Aorta (tissue), 5 donors: ENCODE measurements at places on chromosomes 7 and 10. TPM values are rescaled to one million over a fixed set of nuclear protein-coding genes. Genes with fewer than 3 reads are reported as not detected.

DNA sequence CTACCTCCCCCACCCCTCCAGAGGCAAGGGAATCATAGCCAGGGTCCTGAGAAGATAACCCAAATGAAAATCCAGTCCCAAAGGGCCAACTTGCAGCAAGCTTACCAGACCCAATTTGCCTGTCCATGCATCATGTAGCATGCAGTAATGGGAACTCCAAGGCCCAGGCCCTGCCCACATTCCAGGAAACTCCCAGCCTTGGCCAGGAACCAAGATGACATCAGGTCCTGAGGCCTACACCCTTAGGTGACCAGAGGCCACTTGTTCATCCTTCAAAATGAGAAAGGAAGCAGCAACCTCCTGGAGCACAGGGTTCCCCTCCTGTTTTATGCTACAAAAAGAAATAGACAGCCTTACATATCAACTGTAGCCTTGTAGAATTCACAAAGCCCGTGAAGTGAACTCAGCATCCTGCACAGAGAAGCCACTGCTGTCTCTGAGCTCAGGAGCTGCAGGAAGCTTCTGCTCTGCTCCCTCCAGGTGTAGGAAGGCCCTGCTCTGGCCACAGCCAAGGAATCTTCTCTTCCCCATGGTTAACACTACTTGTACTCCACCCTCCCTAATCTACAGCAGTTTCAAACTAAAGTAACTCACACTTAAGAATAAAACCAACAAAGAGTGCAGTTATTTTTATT is 30.3 kb upstream of the GRB10 start:
- no peaks in the 10 kb centered on the region for H3K27me3 ChIP-seq
- H3K4me3 ChIP-seq = no peak overlapping the region
- no peaks in the 10 kb centered on the region for H3K4me1 ChIP-seq
- H3K36me3 ChIP-seq = no peaks in the 10 kb centered on the region

DNA sequence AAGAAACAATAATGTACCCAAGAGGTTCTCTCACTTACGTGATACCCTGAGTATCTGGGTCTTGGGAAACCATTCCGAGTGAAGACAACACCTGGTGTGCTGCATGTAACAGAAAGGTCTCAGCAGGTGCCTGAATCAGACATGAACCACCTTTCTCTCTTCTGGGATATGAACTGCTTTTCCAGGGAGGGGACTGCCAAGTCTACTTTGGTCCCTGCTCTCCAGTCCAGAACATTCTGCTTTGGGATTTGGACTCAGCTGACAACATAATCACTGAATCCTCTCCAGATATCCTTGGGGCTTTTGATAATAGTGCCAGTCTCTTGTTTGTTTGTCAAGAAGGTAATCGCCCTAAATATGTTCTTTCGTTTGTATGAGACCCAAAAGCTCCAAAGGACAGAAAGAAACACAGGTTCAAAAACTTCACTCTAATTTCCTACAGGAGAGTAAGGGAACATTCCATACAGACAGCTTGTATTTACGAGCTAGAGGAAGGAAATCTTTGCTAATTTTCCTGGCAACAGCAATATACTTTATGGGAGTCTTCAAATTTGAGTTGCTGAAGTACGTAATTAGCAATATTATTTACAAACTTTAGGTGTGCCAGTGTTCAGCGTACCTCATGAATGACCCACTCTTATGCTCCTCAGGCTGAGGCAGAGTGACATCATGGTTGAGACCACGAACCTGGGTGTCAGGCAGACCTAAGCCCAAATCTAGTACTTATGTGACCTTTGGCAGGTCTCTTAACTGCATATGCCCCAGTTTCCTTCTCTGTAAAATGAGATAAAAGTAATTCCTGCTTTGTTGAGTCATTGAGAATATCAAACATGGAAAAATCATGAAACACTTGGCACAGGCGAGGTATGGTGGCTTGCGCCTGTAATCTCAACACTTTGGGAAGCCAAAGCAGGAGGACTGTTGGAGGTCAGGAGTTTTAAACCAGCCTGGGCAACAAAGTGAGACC is 5.4 kb downstream of the ABLIM1 start:
- H3K36me3 ChIP-seq = no peaks in the 10 kb centered on the region
- no peaks in the 10 kb centered on the region for H3K27me3 ChIP-seq
- no peak overlapping the region for H3K27ac ChIP-seq
- H3K4me3 ChIP-seq = no peak overlapping the region
- DNase-seq = no peak

- DNase-seq = no peak
- H3K36me3 ChIP-seq = no peaks in the 10 kb centered on the region
- no peaks in the 10 kb centered on the region for H3K27me3 ChIP-seq
- no peak overlapping the region for H3K4me3 ChIP-seq
Measured at GRCh38 chr10:132447446-132448247, 50.6 kb downstream of the PWWP2B start.

GRCh38 chr10:17735166-17735941 is 16.6 kb upstream of the TMEM236 start:
- no peaks in the 10 kb centered on the region for H3K36me3 ChIP-seq
- H3K4me1 ChIP-seq = no peaks in the 10 kb centered on the region
- H3K27me3 ChIP-seq = no peaks in the 10 kb centered on the region

Gene PRSS37
- total RNA-seq = not detected
